Naive thymus-derived CD4-positive, alpha-beta T cell (primary cell): ENCODE measurements at places on chromosomes 2 and 18.
A peak's percentile ranks its signal among the peaks of the same experiment; 100 is the strongest.

DNA sequence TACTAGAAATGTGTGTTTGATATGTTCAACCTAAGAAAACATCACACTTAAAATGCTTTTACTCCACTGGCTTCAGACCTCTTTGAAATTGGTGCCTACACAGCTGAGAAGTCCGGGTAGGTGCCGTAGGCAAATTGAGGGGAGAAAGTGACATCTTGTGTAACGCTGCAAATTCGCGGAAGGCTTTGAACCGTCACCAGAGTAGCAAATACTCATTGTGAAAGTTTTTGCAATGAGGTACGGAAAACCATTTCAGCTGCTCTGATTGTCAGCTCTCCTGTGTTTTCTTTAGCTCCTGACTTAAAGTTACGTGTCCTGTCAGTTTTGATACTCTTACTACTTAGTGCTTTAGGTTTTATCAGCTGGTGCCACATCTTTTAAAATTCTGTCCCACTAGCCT, 224.5 kb downstream of the FAM210A start:
- DNase-seq, result peak; percentile 17

DNA sequence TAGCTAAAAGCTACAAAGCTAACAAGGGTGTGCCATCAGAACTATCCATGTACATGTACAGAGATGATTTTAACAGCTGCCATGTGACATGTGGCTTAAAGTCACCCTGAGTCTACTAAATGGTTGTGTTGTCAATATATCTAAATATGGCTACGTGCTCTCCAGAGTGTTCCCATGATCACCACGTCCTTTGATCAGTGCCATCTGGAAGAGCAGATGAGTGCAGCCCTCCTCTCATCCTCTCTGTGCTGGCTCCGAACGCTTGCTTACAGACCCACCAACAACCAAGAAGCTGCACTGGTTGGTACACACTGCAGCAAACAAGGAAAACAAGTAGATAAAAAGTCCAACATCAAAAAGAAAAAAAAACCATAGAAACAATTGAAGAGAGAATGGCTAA, 88.6 kb upstream of the NARS1 start:
- no peak for DNase-seq

DNA sequence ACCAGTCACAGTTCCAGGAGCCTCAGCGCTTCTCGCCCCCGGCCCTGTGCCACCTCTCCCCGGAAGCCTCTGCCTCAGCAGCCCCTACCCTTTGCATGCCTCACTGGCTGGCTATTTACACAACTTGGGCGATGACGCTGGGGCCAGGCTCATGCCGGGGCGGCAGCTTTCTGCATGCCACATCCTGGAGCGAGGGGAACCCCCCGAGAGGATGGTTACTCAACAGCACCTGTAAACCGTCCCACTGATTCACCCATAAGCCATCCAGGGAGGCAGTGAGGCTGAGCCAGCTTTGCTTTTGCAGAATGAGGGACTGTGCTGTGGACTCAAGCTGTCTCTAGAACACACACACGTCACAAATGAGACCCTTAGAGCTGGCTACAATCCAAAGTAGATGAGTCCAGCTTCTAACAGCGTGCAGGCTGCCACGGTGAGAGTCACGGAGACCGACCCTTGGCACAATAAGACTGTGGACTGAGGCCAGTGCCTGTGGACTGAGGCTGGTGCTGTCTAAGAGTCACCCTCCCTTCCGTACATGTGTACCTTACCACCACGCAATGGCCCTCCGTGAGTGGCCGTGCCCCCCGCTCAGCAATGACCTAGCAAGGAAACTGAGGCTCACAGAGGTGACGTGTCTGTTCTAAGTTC, 45.6 kb upstream of the ODC1 start:
- DNase-seq, result peak; percentile 58

DNA sequence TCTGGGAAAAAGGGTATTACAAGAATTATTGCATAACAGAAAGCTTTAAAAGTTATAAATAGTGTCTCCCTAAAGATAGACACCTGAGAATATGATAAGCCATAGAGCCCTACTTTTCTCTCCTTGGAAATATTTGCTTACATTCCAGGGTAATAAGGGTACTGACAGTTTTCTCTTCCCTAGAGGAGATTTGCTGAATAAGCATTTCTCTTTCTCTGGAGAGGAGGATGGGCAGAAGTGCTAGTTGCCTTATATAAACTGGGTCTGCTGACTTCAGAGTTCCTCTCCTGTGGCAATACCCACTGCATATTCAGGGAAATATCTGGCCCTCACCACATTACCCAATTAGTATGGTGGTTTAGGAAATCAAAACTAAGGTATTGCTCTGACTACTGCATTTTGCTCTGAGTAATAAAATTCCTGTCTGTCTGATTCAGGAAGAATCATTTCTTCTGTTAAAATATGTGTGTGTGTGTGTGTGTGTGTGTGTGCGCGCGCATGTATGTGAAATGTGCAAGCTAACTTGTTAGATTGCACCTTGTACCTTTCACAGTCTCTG, 1391.3 kb downstream of the DSC3 start:
- DNase-seq, result no peak

DNA sequence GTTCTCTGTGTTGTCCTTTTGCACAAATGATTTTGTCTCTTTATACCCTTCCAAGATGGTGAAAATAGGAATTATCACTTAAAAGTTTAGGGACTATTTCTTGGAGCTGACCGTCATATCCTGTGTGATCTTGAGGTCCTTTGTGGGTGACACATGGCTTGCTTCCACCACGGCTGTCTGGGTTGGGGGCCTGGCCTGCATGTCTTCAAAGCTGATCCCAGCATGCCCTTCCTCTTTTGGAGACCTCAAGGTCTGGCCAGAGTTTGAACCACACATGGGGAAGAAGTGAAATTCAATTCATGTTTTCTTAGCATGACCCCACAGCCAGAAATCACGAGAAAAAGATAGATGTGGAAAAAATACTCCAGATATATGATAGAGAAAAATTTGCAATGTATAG, 14.0 kb downstream of the SFTPB start:
- DNase-seq, result no peak

- DNase-seq, result no peak
Measured at GRCh38 chr2:150483532-150483931, 3.9 kb downstream of the RND3 start.

- DNase-seq, result no peak
Measured at GRCh38 chr2:67772216-67773170, 290.3 kb downstream of the C1D start.

DNA sequence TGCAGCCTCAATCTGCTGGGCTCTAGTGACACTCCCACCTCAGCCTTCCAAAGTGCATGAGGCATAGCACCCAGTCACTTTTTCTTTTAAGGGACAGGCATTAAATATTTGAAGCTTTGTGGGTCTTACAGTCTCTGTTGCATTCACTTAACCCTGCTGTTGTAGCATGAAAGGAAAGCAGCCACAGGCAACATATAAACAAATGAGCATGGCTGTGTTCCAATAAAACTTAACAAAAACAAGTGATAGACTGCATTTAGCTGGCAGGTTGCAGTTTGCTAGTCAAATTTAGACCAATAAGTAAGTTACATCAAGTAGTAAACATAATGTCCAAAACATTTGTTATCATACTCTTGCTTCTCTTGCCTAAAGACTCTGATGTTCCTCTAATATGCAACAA, 297.3 kb upstream of the MMADHC start:
- no peak for DNase-seq

- DNase-seq, result no peak
Measured at GRCh38 chr2:1472350-1472749, 59.1 kb downstream of the TPO start.

DNA sequence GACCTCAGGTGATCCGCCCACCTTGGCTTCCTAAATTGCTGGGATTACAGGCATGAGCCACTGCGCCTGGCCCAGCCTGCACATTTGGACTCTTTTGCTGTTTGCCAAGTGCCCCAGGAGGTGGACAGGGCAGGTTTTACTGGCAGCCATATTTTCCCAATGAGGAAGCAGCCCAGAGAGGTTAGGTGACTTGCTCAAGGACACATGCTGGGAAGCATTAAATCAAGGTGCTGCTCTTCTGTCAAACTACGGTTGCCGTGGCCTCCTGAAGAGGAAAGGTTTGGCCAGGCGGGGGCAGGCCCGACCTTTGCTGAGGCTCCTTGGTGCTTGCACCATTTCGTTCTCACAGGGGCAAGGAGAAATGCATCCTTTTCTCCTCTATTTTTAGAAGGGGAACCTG, 44.0 kb downstream of the DNMT3A start:
- DNase-seq, result no peak

DNA sequence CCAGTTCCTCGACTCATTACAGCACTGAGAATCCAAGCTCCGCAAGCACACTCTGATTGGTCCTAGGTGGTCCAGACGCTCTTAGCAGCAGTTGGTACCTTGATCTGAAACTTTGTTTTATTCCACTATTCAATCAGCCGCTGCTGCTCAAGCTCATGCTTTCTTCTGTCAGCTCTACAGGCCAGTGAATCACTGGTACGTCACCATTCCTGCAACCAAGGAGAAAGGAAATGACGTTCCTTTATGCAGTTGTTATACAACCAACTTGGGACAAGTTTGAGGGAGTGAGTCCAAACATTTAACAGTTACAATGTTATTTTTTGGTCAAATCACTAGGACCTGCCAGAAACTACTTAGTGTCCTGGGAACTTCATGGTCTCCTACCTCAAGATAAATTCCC, 398.8 kb upstream of the TMEFF2 start:
- DNase-seq, result no peak
